Prostate gland (tissue), 2 donors: ENCODE measurements at places on chromosomes 5 and 9. TPM values are rescaled to one million over a fixed set of nuclear protein-coding genes. Genes with fewer than 3 reads are reported as not detected.

DNA sequence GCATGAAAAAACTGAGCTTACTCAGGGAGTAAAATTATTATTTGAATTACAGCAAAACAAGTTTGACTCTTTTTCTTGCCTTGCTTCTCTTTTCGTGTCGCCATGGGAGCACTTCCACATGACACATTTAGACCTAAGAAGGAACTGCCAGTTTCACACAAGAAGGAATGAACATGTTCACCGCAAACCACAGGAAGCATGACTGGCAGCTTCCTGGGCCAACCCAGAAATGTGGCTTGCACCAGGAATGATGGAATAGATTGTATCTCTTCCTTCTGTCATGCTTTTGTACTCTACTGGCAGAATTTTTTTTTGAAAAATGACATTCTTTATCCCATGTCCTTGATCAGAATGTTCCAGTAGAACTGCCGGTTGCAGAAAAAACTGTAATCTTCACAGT, 32.9 kb upstream of the MAN2A1 start:
- DNase-seq: peak; percentile 11

DNA sequence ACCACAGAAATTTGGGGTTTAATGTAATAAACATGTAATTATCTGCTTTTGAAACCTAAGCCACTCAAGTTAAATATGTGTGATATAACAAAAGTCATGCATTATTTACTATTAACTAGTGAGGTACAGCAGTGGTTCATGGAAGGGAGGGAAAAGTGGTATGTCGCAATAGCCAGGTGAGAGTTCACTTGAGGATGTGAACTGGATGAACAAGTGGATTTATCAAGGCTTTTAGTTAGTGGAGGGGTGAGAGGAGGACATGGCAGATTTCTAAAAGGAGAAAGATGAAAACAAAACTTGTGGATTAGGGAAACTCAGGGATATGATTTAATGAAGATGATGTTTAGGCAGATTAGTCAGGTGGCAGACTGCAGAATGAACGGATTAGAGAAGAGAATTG, 141.3 kb upstream of the NFIB start:
- DNase-seq: no peak

- DNase-seq: peak; percentile 39
These were observed 183.7 kb downstream of the PDE4D start for GRCh38 chr5:59709846-59710245.

TOR4A gene
- total RNA-seq: 1.6 TPM

DNA sequence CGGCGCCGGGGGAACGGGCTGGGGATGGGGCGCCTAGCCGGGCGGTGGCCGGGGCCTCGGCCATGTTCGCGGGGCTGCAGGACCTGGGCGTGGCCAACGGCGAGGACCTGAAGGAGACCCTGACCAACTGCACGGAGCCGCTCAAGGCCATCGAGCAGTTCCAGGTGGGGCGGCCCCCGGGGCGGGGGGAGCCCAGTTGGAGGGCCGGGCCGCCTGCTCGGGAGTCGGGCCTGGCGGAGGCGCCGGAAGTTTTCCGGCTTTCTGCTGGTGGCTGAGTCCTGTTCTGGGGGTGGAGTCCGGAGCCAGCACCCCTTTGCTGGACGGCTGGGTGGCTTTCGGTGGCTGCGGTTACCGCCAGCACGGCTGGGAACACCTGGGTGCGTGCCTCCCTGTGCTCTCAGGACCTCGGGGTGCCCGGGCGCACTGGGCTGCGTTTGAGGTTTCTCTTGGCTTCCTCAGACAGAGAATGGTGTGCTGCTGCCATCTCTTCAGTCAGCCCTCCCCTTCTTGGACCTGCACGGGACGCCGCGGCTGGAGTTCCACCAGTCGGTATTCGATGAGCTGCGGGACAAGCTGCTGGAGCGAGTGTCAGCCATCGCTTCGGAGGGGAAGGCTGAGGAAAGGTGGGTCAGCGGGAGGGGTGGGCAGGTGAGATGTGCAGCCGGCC, 454 bp downstream of the NELFB start:
- DNase-seq: no peak

DNA sequence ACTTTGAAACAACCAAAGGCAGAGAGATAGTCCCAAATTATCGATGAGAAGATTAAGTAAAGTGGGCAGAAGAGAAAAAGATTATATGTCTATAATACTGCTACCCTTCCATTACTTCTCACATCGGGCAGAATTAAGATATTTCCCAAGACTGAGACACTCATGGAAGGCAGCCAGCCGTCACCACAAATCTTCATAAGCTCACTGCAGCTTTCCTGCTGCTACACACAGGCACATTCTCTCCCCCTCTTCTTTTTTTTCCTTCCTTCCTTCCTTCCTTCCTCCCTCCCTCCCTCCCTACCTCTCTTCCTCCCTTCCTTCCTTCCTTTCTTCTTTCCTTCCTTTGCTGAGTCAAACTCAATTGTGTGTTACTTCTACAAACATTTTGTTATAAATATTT, 58.7 kb upstream of the SPATA31C2 start:
- DNase-seq: no peak

NEUROG1 gene
- total RNA-seq: not detected

DNA sequence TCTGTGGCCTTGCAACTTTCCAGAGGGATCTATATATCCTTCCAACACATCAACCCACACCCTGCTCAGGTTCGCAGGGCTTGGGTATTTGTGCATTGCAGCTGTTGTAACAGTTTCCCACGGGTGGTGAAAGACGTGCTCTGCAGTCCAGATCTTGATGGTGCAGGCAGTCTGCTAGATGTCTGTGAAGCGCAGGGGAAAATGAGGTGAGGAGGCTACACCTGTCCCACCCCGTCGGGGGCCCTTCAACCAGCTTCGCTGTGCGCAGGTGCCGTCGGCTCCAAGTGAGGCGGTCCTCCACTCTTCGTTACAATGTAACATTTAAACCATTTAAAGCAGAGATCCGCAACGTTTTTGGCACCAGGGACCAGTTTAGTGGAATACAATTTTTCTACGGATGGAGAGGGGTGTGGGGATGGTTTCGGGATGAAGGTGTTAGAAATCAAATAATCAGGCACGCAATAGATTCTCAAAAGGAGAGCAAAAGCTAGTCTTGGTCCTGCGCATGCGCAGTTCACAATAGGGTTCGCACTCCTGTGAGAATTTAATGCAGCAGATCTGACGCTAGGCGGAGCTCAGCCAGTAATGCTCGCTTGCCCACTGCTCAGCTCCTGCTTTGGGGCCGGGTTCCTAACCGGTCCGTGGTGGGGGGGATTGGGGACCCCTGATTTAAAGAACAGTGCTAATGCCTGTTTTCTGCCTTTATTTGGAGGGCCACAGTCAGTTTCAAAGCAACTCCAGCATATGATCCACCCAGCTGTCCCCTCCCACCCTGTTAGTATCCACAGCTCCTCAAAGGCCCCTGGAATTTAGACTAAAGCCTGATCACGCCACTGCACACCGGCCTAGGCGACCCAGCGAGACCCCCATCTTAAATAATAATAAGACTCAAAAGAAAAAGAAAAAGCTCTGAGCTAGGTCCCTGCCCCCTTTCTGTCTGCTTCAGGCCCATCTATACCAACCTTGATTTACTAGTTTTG, 97.1 kb upstream of the SELENOP start:
- peak; percentile 90 for DNase-seq

- no peak for DNase-seq
These were observed 92.0 kb downstream of the ZNF608 start for GRCh38 chr5:124654418-124654817.

DNA sequence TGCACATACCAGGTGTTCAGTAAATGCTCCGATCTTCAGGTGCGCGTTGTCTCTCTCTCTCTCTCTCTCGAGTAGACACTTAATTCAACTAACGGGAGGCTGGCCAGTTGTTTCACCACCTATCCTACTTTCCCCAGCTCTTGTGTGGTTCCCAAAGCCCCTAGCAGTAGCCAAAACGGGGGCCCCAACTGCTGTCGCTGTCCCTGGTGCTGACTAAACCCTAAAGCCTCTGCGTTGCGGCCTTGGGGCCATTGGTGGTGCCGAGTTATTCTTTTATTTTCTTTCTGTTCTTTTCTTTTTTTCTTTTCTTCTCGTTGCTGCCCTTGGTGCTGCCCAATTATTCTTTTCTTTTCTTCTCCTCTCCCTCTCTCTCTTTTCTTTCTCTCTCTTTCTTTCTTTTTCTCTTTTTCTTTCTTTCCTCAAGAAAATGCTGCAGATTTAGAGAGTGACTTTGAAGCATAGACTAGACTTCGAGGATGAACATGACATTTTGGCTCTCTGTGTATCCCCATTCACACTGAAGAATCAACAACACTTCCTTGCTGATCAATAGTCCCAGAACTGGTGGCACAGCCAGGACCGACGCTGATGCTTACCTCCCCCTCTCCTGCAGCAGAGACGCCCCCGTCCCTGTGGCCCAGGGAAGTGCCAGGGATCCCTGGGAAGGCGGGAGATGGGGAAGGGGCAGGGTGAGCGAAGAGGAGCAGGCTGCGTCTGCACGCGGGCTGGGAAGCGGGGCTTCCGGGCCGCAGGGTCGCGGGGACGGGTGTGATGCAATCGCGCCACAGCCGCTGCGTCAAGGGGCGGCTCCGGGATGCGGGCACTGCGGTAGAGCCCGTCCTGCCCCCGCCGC, at the start of gene FBLL1:
Gene FBLL1 (plus strand): TSS at position 785 of the 853 bp plus-strand sequence. CDS start 200 bp downstream, outside the sequence.
- DNase-seq: no peak

DNA sequence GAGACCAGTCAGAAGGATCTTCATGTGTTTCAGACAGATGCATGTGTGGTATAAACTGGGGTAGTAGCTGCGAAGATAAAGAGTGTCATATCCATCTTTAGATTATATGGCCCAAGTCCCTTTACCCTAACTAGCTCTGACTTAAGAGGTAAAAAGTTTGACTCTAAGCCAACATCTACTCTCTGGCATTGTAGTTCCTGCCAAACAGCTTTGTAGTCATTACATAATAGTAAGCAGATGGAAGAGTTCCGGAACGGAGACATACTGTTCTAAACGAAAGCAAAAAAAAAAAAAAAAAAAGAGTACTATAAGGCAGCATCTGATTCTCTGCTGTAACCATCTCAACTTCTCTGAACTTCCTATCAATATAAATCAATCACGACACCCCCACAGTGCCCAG, 48.8 kb downstream of the CEMIP2 start:
- DNase-seq: peak; percentile 21

DNA sequence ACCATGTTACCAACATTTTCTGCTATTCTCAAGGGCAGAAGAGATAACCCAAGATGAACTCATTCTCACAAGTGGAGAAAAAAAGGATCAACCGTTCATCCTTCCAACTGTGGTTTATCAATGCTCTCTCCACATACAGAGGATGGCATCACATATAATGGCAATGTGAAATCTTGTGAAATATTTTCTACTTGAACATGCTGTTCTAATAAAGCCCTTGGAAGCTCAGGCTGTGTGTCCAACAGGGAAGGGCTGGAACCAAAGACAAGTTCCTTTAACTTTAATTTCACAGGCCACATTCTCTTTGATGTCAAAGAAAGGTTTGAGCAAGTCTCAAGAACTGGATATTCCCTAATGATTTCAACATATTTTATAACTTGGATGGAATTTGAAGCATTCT, 230.5 kb downstream of the SPOCK1 start:
- no peak for DNase-seq

PRDM9 gene
- 4.7 TPM for total RNA-seq

OBP2B gene
- 35.2 TPM for total RNA-seq

DNA sequence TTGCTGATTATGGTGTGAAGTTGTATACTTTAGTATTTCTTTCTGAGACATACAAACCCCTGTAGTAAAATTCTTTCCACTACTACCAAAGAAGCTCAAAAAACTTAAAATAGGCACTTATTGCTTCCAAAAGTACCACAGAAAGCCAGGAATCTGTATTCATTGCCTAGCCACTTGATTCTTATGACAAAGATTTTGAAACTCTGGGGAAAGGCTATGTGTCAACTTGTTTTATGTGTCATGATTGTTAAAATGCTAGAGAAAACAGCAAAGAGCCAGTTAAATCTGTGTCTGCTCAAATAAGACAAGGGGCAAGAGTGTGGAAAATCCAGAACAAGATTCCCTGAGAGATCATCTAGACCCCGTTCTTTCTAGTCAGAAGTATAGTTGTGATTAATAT, 6.0 kb downstream of the KIF2A start:
- no peak for DNase-seq

SLCO4C1 gene
- 0.14 TPM for total RNA-seq

FBXW2 gene
- 57.1 TPM for total RNA-seq

- no peak for DNase-seq
These were observed 221.4 kb upstream of the TRIM32 start for GRCh38 chr9:116465576-116466270.

DNA sequence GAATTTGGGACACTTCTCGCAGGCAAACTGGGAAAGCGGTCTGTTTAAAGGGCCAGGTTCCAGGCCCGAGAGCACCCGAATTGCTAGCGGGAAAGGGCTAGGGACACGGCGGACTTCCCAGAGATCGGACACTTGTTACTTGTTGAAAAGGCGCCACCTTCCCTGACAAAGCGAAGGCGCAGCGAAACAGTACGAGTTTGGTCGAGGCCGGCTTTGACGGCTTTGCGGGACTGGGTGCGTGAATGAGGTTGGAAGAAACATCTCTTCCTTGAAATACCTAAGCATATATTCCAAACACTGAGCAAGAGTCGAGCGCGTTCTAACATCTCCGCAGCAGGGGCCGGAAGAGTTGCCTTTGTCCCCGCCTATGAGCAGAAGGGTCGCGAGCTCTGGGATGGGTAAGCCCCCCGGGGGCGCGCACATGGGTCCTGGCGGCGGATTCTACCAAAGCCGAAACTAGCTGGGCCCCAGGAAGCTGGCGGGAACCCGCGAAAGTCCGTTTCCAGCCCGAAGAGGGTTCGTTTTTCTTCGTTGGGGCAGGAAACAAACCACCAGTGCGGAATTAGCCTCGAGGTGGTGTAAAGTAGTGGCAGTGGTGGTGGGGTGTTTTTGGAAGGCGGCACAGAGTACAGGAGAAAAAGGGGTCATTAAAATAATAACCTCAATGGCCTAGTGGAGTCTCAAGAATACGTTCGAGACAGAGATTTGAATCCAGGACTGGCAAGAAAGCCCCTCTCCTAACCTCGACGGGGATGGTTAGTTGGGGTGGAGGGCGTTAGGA, 1.5 kb downstream of the GDNF start:
- no peak for DNase-seq

FCN2 gene
- not detected for total RNA-seq

PLCXD3 gene
- 1.1 TPM for total RNA-seq

PKD2L2 gene
- total RNA-seq: 0.45 TPM

DNA sequence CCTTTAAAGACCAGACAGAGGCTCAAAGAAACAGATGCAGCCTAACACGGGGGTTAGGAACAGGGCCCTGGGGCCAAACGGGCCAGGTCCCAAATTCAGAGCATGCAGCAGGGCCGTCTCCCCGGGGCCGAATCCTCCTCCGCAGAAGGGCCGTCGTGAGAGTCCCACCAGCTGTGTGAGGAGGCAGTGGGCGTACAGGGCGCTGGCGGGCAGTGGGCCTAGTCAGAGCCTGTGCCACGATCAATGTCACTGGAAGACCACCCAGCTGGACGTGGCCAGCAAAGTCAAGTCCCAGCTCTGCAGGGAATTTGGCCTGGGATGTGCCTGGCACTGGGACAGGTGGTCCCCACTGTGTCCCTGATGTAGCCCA, 15.8 kb upstream of the FCN2 start:
- no peak for DNase-seq

DNA sequence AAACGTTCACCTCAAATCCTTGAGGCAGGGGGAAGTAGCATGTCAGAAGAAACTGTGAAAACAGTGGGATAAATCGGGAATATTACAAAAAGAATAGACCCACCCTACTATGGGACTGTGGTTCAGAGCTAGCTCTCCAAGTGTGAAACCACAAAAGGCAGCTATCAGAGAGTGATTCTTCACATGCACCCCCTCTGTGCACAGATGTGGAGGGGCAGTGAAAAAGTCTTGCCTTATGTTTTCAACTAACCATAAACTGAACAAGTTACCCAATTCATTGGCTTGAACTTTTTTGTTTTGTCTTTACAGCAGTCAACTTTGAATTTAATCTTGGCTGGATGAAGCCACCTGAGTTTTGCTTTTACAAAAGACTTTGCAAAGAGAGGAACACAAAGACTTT, 98.8 kb upstream of the NR4A3 start:
- DNase-seq: no peak
